ENCODE measurements at places on chromosomes 2 and 18.

DNA sequence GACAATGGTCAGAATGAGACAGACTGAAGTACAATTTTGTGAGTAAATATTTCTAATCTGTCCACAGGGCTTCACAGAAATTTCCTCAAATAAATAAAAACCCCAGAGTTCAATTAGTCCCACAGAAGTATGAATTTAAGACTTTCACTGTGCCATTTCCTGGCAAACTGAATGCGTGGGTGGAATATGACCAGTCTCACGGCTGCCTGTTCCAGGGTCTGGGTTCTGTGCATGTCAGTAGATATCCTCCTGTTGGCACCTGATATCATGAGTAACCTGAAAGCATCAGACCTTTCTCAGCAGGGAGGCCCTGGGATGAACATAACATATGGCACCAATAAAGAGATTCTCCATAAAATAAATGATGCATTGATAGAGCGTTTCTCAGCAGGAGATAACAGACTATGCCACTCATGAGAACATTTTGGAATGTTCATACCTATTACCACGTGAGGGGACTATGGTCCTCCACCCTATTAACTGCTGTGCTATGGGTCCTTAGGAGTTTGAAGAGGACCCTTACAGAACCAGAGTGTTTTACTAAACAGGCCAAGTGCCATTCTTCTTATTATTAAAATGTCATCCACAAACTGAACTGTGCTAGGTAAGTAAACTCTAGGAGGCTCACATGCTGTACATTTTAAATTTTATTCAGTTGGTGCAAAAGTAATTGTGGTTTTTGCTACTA lies 10.6 kb upstream of the MALL start:
- DNase-seq = no peak

- DNase-seq = no peak
These were observed 99.8 kb downstream of the SEPTIN10 start for GRCh38 chr2:109513749-109514588.

GRCh38 chr2:61620244-61621159 lies 82.3 kb upstream of the XPO1 start:
- no peak for DNase-seq

GRCh38 chr2:208713066-208713745 lies 306.6 kb downstream of the PTH2R start:
- DNase-seq = no peak

- no peak for DNase-seq
These were observed 12.4 kb downstream of the POU3F3 start for GRCh38 chr2:104866122-104866864.

DNA sequence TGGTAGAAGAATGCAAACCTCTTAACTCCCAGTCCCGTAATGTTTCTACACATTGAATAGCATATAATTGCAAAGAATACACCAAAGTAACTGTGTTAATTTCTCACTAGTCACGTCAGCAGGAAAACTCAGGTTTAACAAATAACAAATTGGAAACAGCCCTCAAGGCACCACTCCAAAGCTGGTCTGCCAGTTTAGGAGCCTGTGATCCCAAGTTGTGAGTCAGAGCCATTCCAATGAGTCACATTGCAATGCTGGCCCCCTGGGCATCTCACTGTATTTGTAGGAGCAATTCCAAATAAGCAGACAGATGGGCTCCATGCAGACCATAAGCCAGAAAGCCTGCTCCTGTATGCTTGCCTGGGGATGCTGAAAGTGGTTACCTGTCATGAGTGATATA lies 143.2 kb upstream of the SETBP1 start:
- DNase-seq = no peak

GRCh38 chr18:39149211-39149806 lies 1583.7 kb upstream of the CELF4 start:
- no peak for DNase-seq

GRCh38 chr2:149467436-149467835 lies 120.1 kb downstream of the MMADHC start:
- DNase-seq = no peak

DNA sequence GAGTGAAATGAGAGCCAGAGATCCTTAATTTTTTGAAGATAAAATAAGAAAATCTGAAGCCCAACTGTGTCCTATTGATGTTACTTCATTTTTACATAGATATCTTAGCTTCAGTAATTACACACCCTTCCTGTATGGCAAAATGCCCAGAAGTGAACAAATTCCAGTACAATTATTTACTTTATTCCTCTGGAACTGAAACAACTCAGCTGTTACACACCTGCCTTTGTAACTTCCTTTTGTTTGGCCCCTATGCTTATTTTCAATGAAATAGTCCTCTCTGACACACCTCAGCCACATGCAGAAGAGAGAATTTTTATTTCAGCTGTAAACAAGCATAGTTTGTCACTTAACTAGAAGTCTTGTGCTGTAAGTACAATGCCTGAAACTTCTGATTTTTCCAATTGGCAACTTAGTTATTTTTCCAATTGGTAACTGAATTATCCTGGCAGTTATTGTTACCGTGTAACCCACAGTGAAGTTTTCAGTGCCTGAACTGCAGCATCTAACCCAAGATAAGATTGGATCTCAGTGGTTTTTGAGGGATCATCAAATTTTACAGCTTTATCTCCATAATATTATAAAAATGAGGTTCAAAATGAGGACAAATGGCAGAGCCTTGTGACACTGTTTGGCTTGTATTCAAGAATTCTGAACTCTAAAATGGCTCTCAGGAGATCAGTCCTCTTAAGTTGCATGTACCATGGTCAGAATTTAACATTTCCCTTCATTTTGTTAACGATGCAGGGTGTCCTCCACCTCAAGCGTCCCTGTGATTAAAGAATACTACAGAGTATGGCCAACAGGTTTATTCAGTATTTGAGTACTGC lies 82.6 kb downstream of the PKP4 start:
- no peak for DNase-seq

- no peak for DNase-seq
These were observed 52.1 kb downstream of the RAMP1 start for GRCh38 chr2:237911363-237912017.

DNA sequence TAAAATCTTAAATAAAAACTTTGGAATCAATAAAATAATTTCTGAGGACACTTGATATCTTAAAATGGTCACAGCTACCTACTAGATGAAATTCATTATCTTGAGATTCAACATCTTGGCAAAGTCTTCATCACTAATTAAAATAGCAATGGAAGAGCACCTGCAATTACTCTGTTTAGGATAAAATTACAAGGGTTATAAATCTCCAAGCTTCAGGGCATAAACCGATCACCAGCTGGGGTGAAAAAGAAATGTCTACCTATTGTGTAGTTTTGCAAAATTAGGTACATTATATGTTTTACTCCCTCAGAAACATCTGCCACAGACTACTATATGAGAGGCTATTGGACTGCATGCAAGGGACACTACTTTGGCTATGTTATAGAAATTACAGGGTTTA lies 327.1 kb downstream of the CCDC178 start:
- no peak for DNase-seq

GRCh38 chr2:54176577-54176976 lies 61.2 kb downstream of the ACYP2 start:
- no peak for DNase-seq

DNA sequence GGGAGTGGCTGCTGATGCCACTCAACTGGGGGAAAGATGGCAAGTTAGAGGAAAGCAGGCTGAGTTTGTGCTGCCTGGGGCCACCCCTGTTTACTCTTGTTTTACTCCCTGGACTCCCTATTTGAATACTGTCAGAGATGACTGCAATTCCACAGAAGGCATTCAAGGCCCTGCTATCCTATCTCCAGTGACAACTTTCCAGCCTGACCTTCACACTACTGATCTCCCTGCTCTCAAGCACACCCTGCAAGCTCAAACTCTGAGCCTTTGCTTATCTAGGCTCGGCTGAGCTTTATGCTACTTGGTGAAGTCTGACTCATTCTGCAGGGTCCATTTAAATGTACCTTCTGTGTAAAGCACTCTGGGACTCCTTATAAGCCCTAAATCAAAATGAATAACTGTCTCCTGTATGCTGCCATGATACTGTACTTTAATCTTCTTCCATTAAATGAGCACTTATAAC lies 39.3 kb upstream of the DSG1 start:
- no peak for DNase-seq

DNA sequence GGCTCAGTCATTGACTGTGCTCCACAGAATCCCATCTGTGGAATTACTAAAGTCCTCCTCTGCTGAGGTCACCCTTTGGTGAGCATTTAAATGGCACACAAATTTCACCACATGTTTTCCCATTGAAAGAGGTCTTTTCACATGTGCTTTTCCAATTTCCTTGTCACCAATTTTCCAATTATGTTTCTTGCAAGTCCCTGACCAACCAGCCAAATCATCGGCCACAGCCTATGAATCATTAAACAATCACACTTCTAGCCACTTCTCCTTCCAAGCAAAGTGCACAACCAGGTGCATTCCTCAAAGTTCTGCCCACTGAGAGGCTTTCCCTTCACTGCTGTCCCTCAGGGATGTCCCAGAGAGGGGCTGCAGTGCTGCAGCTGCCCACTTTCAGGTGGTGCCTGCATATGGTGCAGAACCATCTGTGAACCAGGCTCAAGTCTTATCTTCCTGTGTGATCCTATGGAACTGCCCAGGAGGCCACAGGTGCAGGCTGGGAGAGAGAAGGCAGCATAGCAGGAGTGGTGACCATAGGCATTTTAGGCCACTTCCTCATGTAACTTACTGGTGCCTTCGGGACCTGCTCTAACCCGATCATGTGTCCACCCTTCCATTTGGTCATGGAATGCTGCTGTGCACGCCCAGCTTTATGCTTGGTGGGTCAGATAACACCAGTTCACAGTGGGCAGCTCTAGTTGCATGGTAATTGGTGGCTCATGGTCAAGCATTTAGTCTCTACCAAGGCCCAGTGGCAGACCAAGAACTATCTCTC lies 153.0 kb downstream of the SEPTIN10 start:
- no peak for DNase-seq

- DNase-seq = no peak
These were observed 108.1 kb upstream of the KCTD1 start for GRCh38 chr18:26656431-26656943.

GRCh38 chr2:95284886-95285541 lies 10.8 kb downstream of the PROM2 start:
- no peak for DNase-seq

DNA sequence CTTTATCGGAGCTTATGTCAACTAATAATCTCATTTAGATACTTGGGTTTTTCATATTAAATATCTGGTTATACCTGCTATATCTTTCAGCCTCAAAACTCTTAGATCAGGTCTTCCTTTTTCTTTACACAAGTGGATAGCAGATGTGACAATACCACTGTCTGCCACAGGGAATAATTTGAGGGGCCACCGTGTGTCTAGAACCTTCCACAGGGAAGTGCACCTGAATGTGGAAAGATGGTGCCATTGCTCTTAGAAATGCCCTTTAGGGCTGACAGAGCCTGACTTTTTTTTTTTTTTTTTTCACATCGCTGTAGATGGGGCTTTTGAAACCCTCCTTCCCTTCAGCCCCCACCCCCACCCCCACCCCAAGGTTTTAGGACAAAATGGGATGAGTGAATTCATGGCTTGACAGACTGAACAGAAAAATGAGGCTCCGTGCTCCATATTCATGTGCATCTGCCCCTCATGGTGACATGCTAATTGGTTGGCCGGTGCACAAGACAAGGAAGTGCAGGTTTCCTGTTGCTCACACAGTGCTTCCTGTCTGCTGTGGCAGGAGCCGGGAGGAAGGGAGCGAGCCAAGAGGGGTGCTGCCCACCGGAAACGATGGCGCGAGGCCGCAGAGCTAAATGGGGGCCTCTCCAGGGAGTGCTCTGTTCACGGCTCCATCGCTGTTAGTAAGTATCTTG lies 246.0 kb downstream of the LDLRAD4 start:
- DNase-seq = peak; percentile 73

- no peak for DNase-seq
These were observed 31.2 kb downstream of the PROC start for GRCh38 chr2:127449414-127449813.

DNA sequence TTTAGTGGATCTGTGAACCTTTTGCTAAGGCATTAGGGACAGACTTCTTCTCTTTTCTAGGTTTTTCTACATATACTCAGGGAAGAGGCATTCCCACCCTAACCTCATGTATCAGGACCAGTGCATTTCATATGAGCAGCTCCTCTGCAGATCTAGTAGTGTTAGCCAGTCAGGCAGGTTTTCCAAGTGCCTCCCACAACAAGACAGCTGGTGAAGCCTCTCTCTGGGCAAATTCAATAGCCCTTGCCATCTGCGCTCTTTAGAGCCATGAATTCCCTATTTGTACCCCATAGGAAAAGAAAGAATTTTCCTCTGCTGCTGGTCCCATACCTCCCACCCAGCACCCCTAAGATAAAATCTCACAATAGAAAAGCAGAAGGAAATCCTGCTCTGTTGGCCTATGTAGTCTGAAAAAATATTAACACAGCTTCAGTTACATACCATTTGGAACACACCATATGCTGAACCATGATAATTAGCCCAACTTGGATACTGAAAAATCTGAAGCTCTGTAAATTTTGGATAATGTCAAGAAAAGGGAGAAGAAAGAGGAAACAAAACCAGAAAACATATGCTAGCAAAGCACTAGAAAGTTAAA lies 1354.6 kb upstream of the NRXN1 start:
- no peak for DNase-seq

DNA sequence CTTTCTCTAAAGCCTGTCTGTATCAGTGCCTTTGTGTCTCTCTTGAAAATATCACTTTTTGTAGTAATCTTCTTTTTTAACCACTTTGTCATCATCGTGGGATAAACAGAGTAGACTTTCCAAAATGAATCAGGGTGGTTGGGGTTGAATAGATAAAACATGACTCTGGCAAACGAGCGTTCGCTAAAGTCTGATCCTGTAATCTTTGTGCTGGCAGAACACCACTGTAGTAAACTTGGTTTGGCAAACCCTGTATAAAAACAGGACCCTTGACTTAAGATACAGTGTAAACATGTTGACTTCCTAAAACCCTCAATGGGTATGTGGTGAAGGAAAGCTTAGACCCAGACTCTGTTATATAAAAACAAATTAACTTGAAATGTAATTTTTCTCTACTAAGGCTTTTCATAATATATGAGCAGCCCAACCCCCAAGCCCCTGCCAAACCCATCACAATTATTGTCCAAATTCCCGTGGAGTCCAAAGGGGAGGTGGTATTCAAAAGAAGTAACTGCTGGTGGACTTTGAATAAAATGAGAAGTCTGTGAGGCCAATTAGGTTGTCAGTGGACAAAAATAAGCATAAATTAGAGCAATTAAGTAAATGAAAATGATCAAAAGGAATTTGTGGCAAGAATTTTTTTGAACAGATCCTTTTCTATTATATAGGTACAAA lies 52.2 kb downstream of the COLEC12 start:
- no peak for DNase-seq

DNA sequence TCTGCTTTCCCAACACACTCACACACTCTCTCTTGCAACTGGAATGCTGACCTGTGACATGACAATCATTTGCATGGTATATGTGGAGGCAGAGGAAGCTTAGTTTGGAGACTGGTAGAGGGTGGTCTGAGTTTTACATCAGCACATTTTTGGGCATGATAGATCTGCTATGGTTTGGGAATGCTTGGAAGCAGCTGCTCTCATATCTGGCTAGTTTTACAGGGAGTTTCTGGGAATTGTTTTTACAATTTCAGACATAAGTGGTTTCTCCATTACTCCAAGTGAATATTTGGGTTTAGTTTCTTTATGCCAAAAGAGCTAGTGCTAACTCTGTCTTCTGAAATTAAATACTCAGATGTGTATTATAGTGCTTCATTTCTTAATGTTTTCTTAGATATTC lies 977.6 kb downstream of the SUCLG1 start:
- DNase-seq = no peak

GRCh38 chr2:19752500-19752899 lies 149.3 kb downstream of the TTC32 start:
- DNase-seq = no peak

Measured in CD4-positive, alpha-beta T cell treated with Interleukin-2 at 100 ng/mL for 4 hours (primary cell).